Omental fat pad (tissue), 4 donors: ENCODE measurements at places on chromosomes 6 and 20. TPM values are rescaled to one million over a fixed set of nuclear protein-coding genes. Genes with fewer than 3 reads are reported as not detected.

GRCh38 chr6:80403365-80403764, 296.9 kb downstream of the BCKDHB start:
- DNase-seq, result no peak

SYNDIG1 gene
- not detected for total RNA-seq

GRCh38 chr6:161023316-161023715, 31.7 kb downstream of the MAP3K4 start:
- no peak for DNase-seq

DNA sequence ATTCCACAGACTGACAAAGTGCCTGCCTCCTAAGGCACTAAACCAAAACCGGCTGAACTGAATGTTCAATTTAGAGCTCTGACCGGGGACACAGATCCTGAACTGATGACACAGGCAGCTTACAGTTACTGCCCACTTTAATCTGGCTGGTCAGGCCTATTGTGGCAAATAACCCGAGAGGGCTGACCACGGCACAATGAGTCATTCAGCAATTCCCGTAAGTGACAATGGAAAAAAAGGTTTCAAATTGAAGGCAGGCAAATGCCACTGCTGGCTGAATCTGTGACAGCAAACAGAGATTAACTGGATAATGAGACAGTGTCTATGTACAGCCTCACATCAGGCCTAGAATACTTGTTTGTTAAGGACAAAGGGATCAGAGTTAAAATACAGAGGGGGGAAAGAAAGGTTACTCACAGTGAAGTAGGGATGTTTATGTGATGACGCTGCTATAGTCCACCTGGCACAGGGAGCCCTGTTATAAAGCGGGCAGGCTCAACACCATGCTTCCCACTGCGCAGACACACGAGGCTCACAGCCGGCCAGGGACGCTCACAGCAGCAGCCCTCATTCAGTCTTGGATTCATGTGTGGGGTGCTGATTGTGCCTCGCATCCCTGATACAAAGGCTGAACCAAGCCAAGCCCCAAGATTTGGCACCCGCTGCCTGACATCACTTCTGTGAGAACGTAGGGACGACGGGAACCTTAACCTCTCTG, 54.4 kb downstream of the RTN4IP1 start:
- DNase-seq, result no peak

SS18L1 gene
- total RNA-seq, result 23.4 TPM

DNA sequence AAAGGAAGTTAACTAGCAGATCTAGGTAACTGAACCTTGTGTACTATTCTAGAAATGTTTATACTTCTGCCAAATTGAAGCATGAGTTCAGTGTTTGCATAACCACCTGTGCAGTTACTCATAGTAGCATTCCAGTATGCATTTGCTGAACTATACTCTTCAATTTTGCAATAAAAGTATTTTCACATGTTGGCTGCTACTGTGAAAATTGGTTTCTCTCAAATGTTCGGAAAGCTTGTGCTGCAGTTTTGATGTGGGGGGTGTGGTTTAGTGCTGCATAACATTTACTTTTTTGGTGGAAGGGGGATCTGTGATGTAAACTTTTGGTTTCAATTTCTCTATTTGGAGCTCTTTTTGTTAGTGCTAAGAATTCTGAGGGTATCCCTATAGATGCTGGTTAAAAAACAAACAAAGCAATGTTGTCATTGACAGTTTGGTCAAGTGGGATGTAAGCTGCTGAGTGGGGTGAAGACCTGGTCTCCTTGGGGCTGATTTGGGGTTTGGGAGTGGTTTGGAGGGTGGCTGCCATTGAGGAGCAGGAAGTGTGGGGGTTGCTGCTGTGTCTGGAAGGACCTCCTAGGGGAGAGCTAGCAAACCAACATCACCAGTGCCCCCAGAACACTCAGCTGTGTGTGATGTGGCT, 87.8 kb downstream of the CARMIL1 start:
- DNase-seq, result no peak

GRCh38 chr6:148223424-148223842, 119.2 kb upstream of the SASH1 start:
- DNase-seq, result no peak

STXBP5 gene
- 19.7 TPM for total RNA-seq

GRCh38 chr6:17965397-17965796, 22.0 kb downstream of the KIF13A start:
- DNase-seq, result no peak

GRCh38 chr6:56231827-56232226, 15.6 kb downstream of the COL21A1 start:
- no peak for DNase-seq

DNA sequence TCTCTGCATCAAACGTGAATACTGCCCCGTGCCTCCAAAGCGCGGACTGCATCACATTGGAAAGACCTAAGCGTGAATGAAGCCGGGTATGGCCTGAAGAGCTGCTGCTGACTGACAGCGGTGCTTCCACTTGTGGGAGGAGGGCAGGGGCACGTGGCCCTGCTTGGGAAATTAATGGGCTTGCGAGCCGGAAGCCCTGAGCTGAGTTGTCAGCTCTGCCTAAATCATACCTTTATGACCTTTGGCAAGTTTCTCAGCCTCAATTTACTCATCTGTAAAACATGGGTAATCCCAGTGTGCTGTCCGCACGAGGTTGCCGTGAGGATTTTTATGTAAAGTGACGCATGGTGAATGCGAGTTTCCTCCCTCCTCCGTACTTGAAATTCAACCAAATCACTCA, 67.0 kb upstream of the FOXQ1 start:
- DNase-seq, result no peak

DNA sequence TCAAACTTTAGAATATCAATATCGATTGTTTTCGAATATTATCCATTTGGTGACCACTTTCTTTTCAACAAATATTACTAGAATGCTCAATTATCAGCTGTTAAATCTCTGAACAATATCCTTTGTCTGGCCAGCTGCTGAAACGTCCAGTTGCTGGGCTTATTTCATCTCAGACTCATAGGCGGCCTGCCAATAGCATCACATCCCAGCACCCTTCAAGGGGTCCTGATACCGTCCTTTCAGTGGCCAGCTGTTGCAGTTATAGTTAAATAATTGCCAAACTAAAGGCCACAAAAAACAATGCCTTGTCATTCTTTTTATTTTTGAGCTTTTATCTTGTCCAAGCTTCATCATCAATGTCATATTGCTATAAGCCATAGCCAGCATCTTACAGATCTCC, 1006.8 kb upstream of the MANEA start:
- DNase-seq, result no peak

DNA sequence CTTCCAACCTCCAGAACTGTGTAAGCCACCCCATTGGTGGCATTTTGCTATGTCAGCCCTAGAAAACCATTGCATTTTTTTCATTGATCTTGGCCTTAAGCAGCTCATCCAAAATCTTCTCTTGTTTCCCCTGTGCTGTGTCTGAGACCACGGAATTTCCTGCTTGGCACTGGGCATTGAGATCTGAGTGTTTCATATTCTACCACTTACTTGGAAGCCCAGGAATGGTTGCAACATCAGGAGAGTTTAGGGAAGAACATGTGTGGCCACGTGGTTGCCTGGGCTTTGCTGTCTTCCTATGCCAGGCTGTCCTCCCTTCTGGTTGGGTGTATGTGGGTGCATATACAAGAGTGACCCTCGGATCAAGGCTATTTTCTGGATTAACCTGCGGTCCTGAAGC, 139.3 kb upstream of the PMEPA1 start:
- DNase-seq, result no peak

- no peak for DNase-seq
Observed at GRCh38 chr6:39137245-39137644, 22.3 kb upstream of the SAYSD1 start.

GRCh38 chr6:49001856-49002541, 461.1 kb downstream of the MMUT start:
- no peak for DNase-seq

SMLR1 gene
- not detected for total RNA-seq

ASIP gene
- not detected for total RNA-seq

- DNase-seq, result no peak
Observed at GRCh38 chr20:33679758-33680485, 5.7 kb upstream of the NECAB3 start.

- DNase-seq, result no peak
Observed at GRCh38 chr6:134502614-134503549, 185.0 kb upstream of the SGK1 start.

DNA sequence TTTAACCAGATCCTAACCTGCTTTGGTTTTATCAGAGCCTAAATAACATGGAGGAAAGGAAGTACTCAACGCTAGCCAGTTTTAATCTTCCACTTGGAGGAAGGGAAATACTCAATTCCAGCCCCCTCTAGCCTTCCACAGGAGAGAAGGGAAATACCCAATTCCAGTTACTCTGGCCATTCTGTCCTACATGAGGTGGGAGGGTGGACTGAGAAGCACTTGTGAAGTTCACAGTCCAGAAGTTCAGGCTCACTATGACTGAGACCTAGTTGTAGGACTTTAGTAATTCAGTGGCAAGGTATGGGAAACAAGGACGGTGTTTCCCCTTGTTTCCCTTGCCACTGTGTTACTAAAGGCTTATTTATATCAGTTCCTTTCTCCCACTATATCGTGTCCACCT, 672.0 kb downstream of the RFPL4B start:
- no peak for DNase-seq

- no peak for DNase-seq
Observed at GRCh38 chr20:10595985-10596384, 77.8 kb downstream of the JAG1 start.

ABCF1 gene
- 51.5 TPM for total RNA-seq

TXLNB gene
- 1.4 TPM for total RNA-seq

DNA sequence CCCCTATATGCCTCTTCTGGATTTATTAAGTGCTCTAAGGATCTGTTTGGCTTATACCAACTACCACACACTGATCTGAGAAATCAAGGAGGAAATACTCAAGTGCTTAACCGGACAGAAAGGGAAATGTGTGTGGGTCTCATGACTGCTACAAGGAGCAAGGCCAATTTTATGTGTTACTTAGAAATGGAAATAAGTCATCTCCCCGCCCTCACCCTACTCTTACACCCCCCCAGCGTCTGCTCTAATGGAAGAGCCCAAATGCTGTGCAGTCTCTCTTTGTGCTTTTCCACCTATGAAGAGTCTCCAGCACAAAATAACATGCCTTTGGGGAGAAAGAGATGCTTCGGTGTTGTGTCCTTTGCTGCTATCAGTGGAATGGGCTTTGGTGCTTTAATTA, 428.8 kb upstream of the ARID1B start:
- DNase-seq, result no peak

TPD52L1 gene
- 64.9 TPM for total RNA-seq

FAM184A gene
- total RNA-seq, result 3.0 TPM

DNA sequence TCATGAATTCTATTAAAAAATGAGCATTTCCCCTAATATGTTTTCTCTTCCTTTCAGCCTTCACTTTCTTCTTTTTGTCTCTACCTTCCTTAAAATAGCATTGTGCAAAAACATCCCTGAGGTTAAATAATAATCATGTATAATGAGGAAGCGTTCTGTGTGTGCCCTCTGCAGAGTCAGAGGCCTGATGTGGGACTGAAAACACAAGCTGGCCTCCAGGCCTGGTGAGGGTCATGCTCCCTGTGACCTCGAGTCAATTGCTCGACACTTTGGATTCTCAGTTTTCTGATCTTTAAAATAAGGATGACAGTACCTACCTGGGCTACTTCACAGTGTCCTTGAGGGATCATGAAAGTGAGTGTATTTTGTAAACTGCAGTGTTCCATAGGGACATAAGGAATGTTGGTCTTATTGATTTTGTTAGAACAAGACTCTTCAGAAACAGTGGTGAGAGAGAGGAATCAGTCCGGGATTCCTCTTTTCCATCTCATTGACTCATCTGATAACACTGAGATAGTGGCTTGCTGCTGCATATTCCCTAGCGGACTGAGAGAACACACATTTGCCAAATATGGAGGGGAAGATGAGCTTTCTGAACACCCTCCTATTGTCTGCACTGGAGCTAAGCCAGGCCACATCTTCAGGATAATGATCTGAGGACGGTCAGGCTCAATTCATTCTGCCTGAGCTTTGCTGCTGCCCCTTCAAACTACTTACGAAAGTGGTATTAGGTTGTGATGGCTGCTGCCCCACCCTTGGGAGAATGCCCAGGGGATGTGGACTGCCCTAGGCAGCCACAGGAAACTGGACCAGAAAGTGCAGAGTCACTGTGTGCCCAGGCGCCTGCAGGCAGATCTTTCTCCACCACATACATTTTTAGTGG, 39.6 kb upstream of the PDE7B start:
- DNase-seq, result no peak

DNA sequence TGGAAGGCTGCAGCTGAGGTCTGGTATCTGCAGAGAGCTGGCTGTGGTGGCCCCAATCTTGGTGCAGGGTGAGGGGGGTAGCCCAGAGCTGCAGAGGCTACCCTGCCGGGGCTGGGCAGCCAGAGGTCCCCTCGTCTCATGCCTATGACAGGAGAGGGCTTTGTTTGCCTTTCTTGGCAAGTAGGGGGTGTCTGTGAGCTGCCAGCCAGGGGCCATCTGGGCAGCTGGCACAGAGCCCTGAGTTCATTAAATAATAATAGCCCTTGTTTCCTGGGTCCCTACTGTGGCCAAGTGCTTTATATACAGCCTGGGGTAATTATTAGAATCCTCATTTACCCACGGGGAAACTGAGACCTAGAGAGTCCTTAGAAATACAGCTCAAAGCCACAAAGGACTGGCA, 66.6 kb downstream of the EZR start:
- no peak for DNase-seq

DNA sequence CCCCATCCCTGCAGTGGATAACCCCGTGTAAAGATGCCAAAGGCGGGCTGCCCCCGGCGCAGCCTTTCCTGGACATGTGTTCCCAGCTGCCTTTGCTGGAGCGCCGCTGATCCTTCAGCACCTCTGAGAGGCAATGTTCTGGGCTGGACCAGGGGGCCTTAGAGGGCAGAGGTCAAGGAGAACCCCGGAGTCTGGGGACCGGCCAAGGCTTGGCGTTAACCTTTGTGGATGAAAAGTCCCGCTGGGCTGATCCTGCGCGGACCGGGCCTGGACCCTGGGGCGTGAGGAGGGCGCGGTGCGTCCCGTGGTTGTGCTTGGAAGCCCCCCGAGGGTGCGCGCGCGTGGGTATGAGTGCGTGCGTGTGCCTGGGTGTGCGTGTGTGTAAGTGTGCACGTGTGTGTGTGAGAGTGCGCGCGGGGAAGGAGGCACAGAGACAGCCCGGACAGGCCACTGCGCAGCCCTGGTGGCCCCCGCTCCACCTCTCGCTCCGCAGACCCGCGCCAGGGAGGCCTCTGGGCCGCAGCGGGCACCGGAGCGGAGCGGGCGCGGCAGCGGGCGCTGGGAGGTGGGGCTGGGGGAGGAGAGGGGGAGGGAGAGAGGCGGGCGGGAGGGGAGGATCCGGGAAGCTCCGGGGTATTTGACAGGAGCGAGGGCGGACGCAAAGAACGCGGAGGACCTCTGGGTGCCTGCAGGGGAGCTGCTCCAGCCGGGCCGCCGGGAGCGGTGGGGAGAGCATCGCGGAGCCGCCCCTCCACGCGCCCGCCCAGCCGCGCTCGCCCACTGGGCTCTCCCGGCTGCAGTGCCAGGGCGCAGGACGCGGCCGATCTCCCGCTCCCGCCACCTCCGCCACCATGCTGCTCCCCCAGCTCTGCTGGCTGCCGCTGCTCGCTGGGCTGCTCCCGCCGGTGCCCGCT, at the start of gene SMOC2:
SMOC2 (plus strand) TSS at position 665 of the 914 bp plus-strand sequence; CDS start at position 852, 187 bp downstream.
- no peak for DNase-seq

REM1 gene
- not detected for total RNA-seq
